SJCRH30 (cell line): ENCODE measurements at places on chromosomes 2 and 18.
A peak's percentile ranks its signal among the peaks of the same experiment; 100 is the strongest.

GRCh38 chr2:174675615-174676014 is 78.0 kb upstream of the WIPF1 start:
- no peak overlapping the region for H3K4me3 ChIP-seq
- no peaks in the 10 kb centered on the region for H3K27me3 ChIP-seq
- H3K27ac ChIP-seq = no peak overlapping the region
- DNase-seq = no peak
- 0 out of 2 replicates have a peak, but pooled peaks cover 3% of the 10 kb centered on the region for H3K4me1 ChIP-seq

DNA sequence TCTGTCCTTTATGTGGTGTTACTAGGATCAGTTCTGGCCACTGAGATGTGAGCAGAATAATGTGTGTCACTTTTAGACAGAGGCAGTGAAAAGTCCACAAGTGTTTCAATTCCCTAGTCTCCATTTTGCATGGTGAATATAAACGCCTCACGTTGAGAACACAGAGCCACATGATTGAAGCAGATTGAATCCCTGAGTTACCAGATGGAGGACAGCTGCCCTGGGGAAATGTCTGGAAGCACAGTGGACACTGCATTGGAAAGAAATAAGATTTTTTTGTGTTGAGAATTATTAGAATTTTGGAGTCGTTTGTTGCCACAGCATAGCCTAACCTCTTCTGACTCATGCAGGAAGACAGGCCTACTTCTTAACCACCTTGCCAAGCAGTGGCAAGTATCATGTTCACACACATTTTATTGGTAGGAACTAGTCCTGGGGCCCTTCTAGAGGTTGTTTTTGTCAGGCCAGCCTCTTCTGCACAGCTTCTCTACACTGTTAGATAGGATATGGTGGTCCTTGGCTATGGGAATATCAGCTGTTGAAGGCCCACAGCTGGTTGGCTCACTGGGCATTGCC is 188.6 kb downstream of the TMEM182 start:
- H3K27me3 ChIP-seq = no peaks in the 10 kb centered on the region
- H3K36me3 ChIP-seq = no peaks in the 10 kb centered on the region
- no peaks in the 10 kb centered on the region for H3K4me1 ChIP-seq
- peak; percentile 7 for DNase-seq
- no peak overlapping the region for H3K4me3 ChIP-seq

DNA sequence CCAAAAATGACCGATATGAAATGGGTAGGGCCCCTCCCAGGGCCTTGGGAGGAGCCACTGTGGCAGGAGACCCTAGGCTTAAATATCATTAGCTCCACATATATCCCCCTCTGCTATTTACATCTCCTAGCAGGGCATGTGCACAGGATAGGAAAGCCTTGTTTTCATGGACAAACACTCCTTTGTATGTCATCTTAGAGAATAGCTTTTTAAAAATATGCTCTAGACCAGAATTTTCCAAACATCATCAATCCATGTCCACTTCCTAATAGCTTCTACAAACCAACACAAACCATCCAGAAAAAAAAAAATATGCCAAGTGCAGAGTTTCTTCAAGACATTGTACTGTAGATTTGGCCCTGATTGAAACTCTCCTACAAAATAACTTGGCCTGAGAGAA is 10.8 kb downstream of the DAPL1 start:
- no peak overlapping the region for H3K4me3 ChIP-seq
- no peaks in the 10 kb centered on the region for H3K36me3 ChIP-seq
- no peaks in the 10 kb centered on the region for H3K27me3 ChIP-seq
- H3K27ac ChIP-seq = no peak overlapping the region

DNA sequence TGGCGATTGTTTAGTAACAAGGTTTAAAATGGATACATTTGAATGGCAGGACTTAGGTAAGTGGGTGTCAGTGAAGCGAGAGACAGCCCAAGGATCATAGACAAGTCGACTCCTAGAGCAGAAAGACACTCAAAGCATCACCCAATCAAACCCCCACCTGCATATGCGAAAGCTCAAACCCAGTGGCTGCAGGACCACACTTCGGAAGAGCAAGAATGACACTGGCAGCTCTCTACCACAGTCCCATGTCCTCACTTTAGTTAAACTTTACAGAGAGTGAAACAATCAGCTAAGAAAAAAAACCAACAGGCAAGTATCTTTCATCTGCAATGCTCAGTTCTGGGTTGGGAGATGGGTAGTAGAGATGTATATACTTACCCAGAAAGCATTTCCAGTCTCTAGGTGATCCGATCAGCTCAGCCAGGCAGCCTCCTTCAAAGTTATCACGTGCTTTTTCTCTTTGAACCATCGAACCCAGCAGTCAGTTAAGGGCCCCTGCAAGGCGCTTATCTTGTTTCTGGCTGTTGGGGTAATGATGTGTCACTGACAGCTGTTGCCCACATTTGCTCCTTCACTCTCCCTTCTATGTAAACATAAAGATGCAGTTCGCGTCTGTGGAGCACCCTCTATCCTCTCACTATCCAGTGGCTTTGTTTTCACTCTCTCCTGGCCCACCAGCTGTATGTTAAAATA is 357.5 kb upstream of the ID2 start:
- peak; percentile 49 for DNase-seq
- H3K27ac ChIP-seq = no peak overlapping the region
- H3K27me3 ChIP-seq = peaks cover 4% of the 10 kb centered on the region; the same call in 1 of the 2 replicates
- no peaks in the 10 kb centered on the region for H3K4me1 ChIP-seq
- no peak overlapping the region for H3K4me3 ChIP-seq

DNA sequence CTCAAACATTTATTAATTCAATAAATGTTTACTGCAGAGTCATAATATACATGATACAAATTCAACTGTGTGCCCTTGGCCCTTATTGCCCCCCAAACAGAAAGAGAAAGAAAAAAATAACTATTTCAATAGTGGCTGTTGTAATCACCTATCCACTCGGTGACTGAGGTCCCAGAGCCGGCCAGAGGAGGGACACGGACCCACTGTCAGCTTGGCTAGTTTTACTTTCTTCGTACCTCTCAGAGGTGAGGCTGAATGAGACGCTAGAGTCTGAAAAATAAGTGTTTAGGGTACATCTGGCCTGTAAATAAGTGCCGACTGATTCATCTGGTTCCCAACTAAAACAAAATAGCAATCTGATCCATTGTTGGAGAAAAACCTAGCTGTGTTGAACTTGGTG is 31.3 kb upstream of the FZD7 start:
- H3K4me3 ChIP-seq = no peak overlapping the region
- no peak for DNase-seq
- no peaks in the 10 kb centered on the region for H3K27me3 ChIP-seq
- peaks cover 3% of the 10 kb centered on the region; the same call in 1 of the 2 replicates for H3K4me1 ChIP-seq
- H3K27ac ChIP-seq = no peak overlapping the region
- no peaks in the 10 kb centered on the region for H3K36me3 ChIP-seq

- H3K4me1 ChIP-seq = peaks cover 1% of the 10 kb centered on the region; the same call in 1 of the 2 replicates
- H3K27ac ChIP-seq = no peak overlapping the region
- H3K27me3 ChIP-seq = no peaks in the 10 kb centered on the region
Measured at GRCh38 chr2:189426886-189427285, 14.4 kb upstream of the WDR75 start.

GRCh38 chr2:145088756-145089155 is 568.8 kb upstream of the ZEB2 start:
- no peaks in the 10 kb centered on the region for H3K27me3 ChIP-seq
- H3K36me3 ChIP-seq = no peaks in the 10 kb centered on the region
- DNase-seq = no peak
- no peak overlapping the region for H3K4me3 ChIP-seq

DNA sequence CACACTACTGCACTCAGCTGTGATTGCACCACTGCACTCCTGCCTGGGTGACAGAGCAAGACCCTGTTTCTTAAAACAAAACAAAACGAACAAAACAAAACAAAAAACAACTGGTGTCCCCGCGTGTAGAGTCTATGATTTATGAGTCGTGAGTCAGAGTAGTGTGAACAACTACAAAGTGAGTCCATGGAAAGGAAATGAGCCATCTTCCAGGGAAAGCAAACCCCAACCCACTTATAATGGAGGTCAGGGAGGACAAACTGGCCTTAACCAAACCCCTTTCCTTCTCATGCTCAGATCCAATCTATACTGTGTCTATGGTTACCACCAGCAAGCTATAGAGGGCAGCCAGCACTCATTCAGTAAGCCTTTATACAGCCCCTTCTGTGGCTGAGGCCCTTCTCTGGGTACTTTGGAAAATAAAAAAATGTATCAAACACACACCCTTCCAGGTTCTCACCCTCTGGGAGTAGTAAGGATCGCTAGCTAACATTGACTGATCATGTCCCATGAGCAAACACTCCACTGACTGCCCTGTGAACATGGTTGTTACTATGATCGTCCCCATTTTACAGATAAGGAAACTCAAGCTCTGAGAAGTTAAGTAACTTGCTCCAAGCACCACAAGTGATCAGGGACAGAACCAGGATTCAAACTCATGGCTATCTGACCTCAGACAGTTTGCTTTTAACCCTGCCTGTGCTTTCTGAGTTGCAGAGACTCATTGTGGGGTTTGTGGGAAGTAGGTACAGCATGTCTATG is 24.7 kb upstream of the COLEC12 start:
- no peaks in the 10 kb centered on the region for H3K36me3 ChIP-seq
- no peak overlapping the region for H3K4me3 ChIP-seq
- no peak overlapping the region for H3K27ac ChIP-seq
- no peak for DNase-seq

- DNase-seq = no peak
- no peak overlapping the region for H3K27ac ChIP-seq
- no peaks in the 10 kb centered on the region for H3K4me1 ChIP-seq
- H3K36me3 ChIP-seq = no peaks in the 10 kb centered on the region
- peaks cover 3% of the 10 kb centered on the region; the same call in 1 of the 2 replicates for H3K27me3 ChIP-seq
Measured at GRCh38 chr2:9018534-9018933, 15.1 kb upstream of the MBOAT2 start.

- no peak for DNase-seq
- no peak overlapping the region for H3K27ac ChIP-seq
- peaks cover 28% of the 10 kb centered on the region for H3K36me3 ChIP-seq
- H3K27me3 ChIP-seq = no peaks in the 10 kb centered on the region
- no peak overlapping the region for H3K4me3 ChIP-seq
Measured at GRCh38 chr2:233255151-233255550, 3.7 kb downstream of the ATG16L1 start.

DNA sequence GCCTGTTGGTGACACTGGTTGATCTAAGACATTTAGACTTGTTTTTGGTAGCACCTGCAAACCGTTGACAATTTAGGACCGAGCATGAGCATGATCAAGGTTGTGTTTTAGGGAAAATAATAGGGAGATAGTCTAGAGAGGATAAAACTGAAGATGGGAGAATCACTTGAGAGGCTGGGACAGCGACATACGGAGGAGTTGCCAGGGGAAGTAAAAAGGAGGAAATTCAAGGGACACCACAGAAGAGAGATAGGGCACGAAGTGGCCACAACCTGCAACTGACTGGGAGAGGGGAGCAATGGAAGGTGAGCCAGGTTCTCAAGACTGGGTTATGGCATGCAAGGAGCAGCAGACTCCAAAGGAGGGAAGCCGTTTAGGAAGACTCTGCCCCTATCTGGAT is 1.4 kb upstream of the ATP8B1 start:
- H3K27ac ChIP-seq = no peak overlapping the region
- no peak overlapping the region for H3K4me3 ChIP-seq
- H3K4me1 ChIP-seq = no peaks in the 10 kb centered on the region
- H3K36me3 ChIP-seq = no peaks in the 10 kb centered on the region
- DNase-seq = no peak
- H3K27me3 ChIP-seq = no peaks in the 10 kb centered on the region
